Smooth muscle cell of the coronary artery (primary cell): ENCODE measurements at places on chromosomes 3 and 15. TPM values are rescaled to one million over a fixed set of nuclear protein-coding genes. Genes with fewer than 3 reads are reported as not detected.

MME gene
- total RNA-seq: 3.5 and 1,234 TPM in 2 replicates

C3orf20 gene
- total RNA-seq: under 0.01 TPM in 1 of 2 replicates, not detected in the other

FILIP1L gene
- total RNA-seq: 8.5 and 29.8 TPM in 2 replicates

MGLL gene
- total RNA-seq: 7.4 and 18.7 TPM in 2 replicates

MUC4 gene
- total RNA-seq: not detected in 2 replicates

SMCO1 gene
- total RNA-seq: not detected in 2 replicates

KBTBD13 gene
- total RNA-seq: under 0.01 TPM in 1 of 2 replicates, not detected in the other

PLSCR5 gene
- total RNA-seq: not detected in 2 replicates

SEMA3F gene
- total RNA-seq: 3.7 and 7.4 TPM in 2 replicates

FGF7 gene
- 5.2 and 734 TPM in 2 replicates for total RNA-seq

LEKR1 gene
- total RNA-seq: 0.38 and 0.47 TPM in 2 replicates

SPINK8 gene
- not detected in 2 replicates for total RNA-seq

THBS1 gene
- 925 and 3,043 TPM in 2 replicates for total RNA-seq

ITIH1 gene
- total RNA-seq: 0.59 TPM in 1 of 2 replicates, not detected in the other

GPR149 gene
- not detected in 2 replicates for total RNA-seq

CCR3 gene
- total RNA-seq: 0.94 TPM in 1 of 2 replicates, not detected in the other

SLCO2A1 gene
- under 0.01 TPM in 1 of 2 replicates, not detected in the other for total RNA-seq

SLC15A2 gene
- total RNA-seq: 0.15 and 1.3 TPM in 2 replicates

AMIGO3 gene
- total RNA-seq: 0.59 TPM in 1 of 2 replicates, not detected in the other

GAP43 gene
- total RNA-seq: 0.70 and 5.1 TPM in 2 replicates

LHFPL4 gene
- 0.12 TPM in 1 of 2 replicates, not detected in the other for total RNA-seq

PAK6 gene
- not detected in 2 replicates for total RNA-seq

CCDC71 gene
- total RNA-seq: 13.8 and 19.6 TPM in 2 replicates

SELENOS gene
- 51.2 and 91.8 TPM in 2 replicates for total RNA-seq

P2RY1 gene
- 0.08 and 0.35 TPM in 2 replicates for total RNA-seq

CHL1 gene
- total RNA-seq: not detected in 2 replicates

ALPK3 gene
- 0.12 and 7.7 TPM in 2 replicates for total RNA-seq

IQSEC1 gene
- total RNA-seq: 9.5 and 11.5 TPM in 2 replicates

TCF12 gene
- total RNA-seq: 35.9 and 87.2 TPM in 2 replicates

ARRDC4 gene
- total RNA-seq: 6.7 and 17.4 TPM in 2 replicates

TMCO5A gene
- not detected in 2 replicates for total RNA-seq
